Articular chondrocyte of knee joint (primary cell): ENCODE measurements at places on chromosomes 11 and 22. TPM values are rescaled to one million over a fixed set of nuclear protein-coding genes. Genes with fewer than 3 reads are reported as not detected.

MRGPRX4 gene
- not detected in 2 replicates for total RNA-seq

LRRC32 gene
- total RNA-seq = 13.0 and 13.5 TPM in 2 replicates

HIKESHI gene
- total RNA-seq = 69.4 and 78.9 TPM in 2 replicates

BATF2 gene
- total RNA-seq = 0.39 and 1.4 TPM in 2 replicates

CDPF1 gene
- 9.1 and 11.2 TPM in 2 replicates for total RNA-seq

SULT4A1 gene
- total RNA-seq = 0.43 and 1.4 TPM in 2 replicates

CARD18 gene
- total RNA-seq = not detected in 2 replicates

SCGB2A2 gene
- total RNA-seq = not detected in 2 replicates

NECTIN1 gene
- total RNA-seq = 4.6 and 6.0 TPM in 2 replicates

BDNF gene
- 5.0 and 6.1 TPM in 2 replicates for total RNA-seq

SLCO2B1 gene
- total RNA-seq = under 0.01 TPM in 1 of 2 replicates, not detected in the other

KRTAP5-2 gene
- not detected in 2 replicates for total RNA-seq

PRODH gene
- under 0.01 TPM in 1 of 2 replicates, not detected in the other for total RNA-seq

SLC6A5 gene
- total RNA-seq = not detected in 2 replicates

PAX6 gene
- 0.39 and 0.76 TPM in 2 replicates for total RNA-seq

VSIG10L2 gene
- 0.39 and 0.65 TPM in 2 replicates for total RNA-seq

RGL4 gene
- not detected in 2 replicates for total RNA-seq

WT1 gene
- total RNA-seq = not detected in 2 replicates

SERHL2 gene
- total RNA-seq = 4.9 and 7.1 TPM in 2 replicates

TEAD1 gene
- 145 and 177 TPM in 2 replicates for total RNA-seq
